Left kidney (tissue), 8 donors: ENCODE measurements at places on chromosomes 4 and X. TPM values are rescaled to one million over a fixed set of nuclear protein-coding genes. Genes with fewer than 3 reads are reported as not detected.
A peak's percentile ranks its signal among the peaks of the same experiment; 100 is the strongest.

GRCh38 chr4:71855944-71856343 is 72.1 kb upstream of the GC start:
- no peak for DNase-seq

GRCh38 chrX:24920769-24921168 is 95.0 kb downstream of the ARX start:
- DNase-seq = no peak

DNA sequence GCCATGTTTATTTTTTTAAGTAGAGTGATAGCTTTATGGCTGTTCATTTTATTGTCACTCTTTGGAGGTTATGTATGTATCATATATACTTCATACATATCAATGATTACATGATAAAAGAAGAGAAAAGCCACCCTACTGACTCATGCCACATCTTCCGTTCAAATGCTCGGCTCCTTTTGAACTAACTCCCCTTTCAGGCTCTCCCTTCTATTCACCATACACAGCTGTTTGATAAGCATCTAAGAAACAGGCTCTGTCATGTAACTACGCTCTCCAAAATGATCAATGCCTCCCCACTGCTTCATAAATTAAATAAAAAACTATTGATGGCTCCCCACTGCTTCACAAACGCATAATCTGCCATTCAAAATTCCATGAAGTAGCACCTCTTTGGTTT is 89.4 kb downstream of the SEL1L3 start:
- no peak for DNase-seq

GLRA2 gene
- 0.52 TPM for polyA plus RNA-seq

ODAPH gene
- not detected for polyA plus RNA-seq

- no peak for DNase-seq
Measured at GRCh38 chr4:53039741-53040458, 177.8 kb downstream of the RASL11B start.

RAB39B gene
- polyA plus RNA-seq = 4.0 TPM

GRCh38 chr4:160810424-160810823 is 1353.4 kb downstream of the FSTL5 start:
- no peak for DNase-seq

DNA sequence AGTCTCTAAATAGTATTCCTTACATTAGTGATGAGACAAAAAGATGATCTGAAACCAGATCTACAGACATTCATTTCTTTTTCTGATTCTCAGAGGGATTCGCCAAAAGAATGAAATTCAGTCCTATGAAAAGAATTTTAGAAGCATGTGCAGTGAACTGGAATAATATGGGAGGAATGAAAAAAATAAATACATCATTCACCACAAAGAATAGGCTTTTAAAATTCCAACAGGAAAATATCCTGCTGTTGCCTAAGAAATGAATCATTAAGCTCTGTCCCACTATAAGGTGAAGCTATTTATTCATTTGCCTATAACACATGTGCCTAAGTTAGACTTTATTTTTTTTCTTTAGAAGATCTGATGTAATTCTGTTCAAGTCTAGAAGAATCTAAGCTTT is 165.9 kb downstream of the IL15 start:
- DNase-seq = no peak

DNA sequence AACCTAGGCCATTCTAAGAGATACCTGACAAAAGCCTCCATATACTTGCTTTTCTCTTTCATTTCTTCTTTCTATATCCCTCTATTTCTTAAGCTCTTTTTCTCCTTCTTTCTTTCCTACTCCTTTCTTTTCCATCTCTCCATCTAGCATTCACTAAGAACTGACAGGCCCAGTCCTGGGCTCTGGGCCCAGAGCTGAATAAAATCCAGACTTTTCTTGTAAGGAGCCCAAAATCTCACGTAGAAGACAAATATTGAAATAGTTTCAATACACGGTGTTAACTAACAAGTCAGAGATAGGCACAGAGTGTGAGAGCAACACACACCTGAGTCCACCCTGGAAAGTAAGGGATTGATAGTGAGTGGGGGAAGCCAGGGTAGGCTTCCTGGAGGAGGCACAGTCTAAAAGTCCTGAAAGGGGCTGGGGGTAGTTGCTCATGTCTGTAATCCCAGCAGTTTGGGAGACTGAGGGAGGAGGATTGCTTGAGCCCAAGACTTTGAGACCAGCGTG is 73.2 kb upstream of the EFNB1 start:
- DNase-seq = no peak

MAGEA11 gene
- polyA plus RNA-seq = not detected

DNA sequence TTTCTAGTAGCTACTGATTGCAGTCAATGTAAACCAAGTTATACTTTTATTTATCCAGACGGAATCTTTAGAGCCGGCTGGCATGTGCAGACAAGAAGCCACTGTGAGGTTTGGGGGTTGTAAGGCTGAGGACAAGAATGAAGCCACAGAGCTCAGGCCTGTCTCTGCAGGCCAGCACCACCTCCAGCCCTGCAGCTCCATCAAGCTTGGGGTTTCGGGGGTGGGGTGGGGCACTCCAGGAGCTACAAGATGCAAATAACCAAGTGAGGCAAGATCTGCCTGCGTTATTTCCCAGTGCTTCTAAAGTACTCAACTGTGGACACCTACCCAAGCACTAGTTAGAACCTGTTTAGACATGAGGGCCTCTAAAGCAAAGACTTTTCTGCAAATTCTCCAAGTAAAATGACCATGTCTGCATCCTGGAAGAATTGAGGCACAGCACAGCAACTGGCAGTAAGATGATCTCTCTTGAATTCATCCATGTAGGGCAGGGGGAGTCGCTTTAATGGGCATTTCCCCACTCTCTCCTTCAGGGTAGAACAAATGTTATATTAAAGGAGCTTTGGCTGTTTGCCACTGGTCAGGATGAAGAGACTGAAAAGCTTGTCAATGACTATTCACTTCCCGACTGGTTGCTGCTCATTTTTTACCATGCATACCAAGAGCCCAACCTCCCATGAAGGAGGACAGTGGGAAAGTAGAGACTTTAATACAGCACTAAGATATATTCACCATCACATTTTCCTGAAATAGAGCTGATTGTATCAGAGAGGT is 222.5 kb downstream of the MGST2 start:
- DNase-seq = no peak

COX7B gene
- polyA plus RNA-seq = 311 TPM

GABRA4 gene
- 0.20 TPM for polyA plus RNA-seq

- DNase-seq = no peak
Measured at GRCh38 chr4:143711543-143712154, 11.2 kb upstream of the FREM3 start.

DNA sequence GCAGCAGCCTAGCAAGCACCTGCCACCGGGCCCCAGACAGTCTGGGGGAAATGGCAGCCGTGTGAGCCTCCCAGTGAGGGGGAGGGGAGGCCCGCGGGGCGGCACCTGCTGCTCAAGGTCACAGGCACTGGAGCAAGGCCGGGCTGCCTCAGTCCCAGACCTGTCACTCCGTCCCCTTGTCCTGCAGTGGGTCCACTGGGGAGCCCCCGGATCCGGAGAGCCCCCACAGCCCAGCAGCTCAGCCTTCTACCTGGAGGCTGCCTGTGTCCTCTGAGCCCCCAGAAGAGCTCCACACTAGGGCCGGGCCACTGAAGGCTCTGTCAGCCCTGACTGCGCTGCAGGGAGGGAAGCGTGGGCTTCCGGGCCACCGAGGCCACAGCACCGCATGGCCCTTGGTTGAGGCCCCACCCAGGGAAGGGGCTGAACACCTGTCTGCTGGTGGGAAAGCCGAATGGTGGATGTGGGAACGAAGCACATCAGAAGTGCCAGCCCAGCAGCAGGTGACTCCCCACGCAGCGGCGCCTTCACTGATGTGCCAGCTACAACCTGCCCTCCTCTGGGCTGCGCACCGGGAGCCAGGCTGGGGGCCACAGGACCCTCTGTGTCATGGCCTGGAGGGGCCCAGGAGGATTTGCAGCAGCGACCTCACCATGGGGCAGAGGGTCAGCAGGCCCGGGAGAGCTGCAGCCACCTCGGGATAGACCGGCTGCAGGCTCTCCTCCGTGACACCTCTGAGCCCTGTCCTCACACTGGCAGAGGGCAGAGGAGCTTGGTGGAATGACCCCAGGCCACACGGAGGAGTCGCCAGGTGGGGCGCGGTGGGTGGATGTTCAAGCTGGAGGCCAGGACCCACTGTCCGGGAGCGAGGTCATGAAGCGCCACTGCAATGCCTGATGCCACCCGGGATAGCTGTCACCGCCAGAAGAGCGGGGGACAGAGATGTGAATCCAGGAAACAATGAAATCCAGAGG is 35.0 kb upstream of the MXD4 start:
- DNase-seq = no peak

- no peak for DNase-seq
Measured at GRCh38 chrX:17247144-17247543, 127.9 kb upstream of the NHS start.

- DNase-seq = peak; percentile 55
Measured at GRCh38 chr4:127479031-127479622, 153.6 kb upstream of the INTU start.

- no peak for DNase-seq
Measured at GRCh38 chr4:97558204-97558778, 585.0 kb downstream of the STPG2 start.

GRCh38 chrX:830532-830931 is 199.9 kb downstream of the SHOX start:
- no peak for DNase-seq

- no peak for DNase-seq
Measured at GRCh38 chr4:25527034-25527433, 128.6 kb upstream of the SLC34A2 start.

GRCh38 chrX:70509078-70509477 is 64.4 kb downstream of the DLG3 start:
- DNase-seq = no peak

DNA sequence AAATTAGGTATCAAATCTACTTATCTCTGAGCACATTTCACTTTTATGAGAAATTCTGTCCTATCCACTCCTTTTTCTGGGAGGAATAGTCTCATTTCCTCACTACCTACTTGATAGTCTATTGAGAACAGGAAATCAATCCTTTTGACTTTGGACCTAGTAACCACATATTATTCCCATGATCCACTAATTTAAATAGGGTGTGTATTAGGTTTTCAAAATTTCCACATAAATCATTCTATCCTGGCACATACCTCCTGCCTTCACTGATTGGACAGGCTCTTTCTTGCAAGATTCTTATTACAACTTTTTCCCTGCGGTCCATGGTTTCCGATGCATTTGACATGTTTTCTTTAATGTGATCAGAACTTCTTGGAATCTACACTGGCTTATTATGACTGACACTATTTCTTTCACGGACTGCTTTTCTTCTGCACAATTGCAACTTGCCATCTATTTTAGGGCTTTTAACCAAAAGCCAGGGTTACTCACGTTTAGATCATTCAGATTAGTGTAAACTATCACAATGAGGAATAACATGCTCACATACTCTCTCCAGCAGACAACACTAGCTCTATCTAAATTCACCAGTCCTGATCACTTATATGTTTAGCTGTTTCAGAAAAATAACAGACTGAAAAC is 419.9 kb upstream of the SLIT2 start:
- no peak for DNase-seq

DNA sequence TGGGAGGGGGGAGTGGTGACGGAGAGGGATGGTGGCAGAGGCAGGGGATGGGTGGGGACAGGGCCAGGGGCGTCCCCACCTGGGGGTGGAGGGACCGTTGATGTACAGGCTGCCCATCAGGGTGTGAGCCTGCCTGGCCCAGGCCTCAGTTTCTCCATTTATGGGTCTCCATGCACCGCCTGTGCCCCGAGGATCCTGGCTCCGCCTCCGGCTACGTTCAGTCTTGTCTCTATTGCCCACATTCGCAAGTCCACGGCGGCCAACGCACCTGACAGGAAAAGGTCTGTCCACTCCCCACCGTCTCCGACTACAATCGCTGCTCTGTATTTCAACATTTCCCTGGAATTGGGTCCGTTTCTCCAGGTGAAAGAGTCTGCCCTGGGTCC is 96.3 kb upstream of the NKX1-1 start:
- DNase-seq = no peak
